Activated naive CD8-positive, alpha-beta T cell treated with anti-CD3 and anti-CD28 coated beads, Interleukin-2, amount 10 ng/mL, durations not matched to agents 7 days and 5 days (primary cell): ENCODE measurements at places on chromosomes 3 and 15. TPM values are rescaled to one million over a fixed set of nuclear protein-coding genes. Genes with fewer than 3 reads are reported as not detected.

DNA sequence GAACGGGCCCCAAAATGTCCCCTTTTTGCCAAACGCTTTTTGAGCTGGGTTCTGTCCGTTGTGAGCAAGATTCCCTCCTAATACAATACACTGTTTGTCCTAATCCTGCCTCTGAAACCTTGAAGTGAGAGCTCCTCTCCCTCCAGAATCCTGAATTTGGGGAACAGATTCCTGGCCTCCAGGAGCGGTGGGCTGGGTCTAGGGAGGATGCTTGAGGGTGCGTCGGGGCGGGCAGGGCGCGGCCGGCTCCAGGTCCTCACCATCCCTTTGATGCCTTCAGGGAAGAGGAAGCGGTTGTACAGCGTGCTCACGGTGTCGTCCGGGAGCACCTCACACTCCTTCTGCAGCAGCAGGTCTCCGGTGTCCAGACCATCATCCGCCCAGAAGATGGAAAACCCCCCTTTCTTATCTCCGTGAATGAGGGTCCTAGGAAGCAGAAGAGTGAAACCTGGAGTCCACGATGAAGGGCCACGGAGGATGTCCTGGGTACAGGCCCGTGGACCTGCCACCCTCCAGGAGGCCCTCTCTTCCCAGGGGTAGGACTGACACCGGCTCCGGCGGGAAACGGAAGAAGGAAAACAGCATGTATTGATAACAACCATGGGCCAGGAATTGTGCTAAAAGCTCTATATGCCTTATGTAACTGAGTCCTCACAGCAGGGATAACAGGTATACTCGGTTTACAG is 23.2 kb downstream of the ALDH1L1 start:
- no peak for DNase-seq

Gene NAALADL2
- total RNA-seq: not detected

Gene FOXB1
- total RNA-seq: 0.78 TPM

Gene CISH
- 365 TPM for total RNA-seq

Gene TEX9
- 1.3 TPM for total RNA-seq

Gene CTSH
- 33.9 TPM for total RNA-seq

Gene LMAN1L
- total RNA-seq: 0.37 TPM
